SIG-M5 (cell line): ENCODE measurements at places on chromosomes 7 and 10.

DNA sequence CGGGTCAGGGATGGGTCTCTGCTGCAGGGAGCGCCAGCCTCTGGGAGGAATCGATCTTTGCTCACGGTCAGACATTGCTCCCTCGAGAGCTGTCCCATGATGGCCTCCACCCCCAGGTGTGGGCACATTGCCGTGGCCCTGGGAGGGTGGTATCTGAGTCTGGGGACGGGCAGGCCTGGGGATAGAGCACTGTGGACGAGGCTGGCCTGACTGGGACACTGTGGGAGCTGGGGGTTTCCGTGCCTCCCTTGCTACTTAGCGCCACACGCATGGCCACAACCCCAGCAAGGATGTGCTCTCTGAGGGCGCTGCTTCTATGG, 55.7 kb downstream of the JAKMIP3 start:
- no peak for DNase-seq

DNA sequence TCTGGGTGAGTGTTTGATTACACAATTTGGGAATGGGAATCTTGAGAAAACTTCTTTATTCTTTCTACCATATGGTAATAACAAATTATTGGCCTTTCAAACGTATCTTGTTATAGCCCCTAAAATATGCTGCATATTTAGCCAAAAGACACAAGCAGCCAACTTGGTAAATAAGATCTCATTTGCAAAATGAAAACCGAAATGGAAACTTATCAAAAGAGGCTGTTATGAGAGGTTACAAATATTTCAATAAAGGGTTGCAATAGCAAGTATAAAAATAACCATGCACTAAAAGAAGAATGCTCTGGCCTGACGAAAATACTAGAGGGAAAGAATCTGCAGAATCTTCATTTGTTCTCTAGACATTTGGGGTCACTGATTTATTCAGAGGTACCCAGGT, 259.5 kb upstream of the LRRN3 start:
- no peak for DNase-seq

DNA sequence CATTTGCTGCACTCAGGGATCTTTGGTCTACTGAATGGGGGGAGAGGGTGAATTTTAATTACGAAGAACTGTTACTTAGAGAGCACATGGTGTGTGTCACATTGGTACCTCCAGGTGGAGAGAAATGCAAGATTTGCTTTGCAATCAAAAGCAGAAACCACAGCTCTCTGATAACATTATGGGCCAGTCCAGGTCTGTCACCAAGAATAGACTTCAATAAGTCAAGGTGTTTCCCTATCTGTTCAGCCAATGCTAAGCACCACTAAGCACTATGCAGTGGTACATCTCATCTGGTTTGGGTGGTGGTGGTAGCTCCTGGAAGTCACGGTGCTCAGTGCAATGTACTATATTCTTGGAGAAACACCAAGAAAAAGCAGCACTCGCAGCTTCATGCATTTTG, 119.6 kb upstream of the AFAP1L2 start:
- DNase-seq, result no peak

DNA sequence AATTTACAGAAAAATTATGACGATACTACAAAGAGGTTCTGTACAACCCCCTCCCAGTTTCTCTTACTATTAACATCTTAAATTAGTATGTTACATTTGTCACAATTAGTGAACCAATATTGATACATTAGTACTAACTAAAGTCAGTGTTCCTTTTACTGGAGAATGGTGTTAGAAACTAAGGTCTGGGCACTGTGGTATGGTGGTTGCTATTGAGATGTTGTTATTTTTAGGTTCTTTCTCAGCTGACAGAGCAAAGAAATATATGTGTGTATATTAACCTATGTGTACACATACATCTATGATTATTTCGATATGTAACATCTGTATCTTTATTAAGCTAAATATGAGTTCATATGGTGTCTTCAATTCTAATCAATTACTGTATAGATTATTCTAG, 11.7 kb upstream of the CFTR start:
- no peak for DNase-seq

GRCh38 chr7:155482511-155483183, 24.7 kb downstream of the EN2 start:
- DNase-seq, result no peak

DNA sequence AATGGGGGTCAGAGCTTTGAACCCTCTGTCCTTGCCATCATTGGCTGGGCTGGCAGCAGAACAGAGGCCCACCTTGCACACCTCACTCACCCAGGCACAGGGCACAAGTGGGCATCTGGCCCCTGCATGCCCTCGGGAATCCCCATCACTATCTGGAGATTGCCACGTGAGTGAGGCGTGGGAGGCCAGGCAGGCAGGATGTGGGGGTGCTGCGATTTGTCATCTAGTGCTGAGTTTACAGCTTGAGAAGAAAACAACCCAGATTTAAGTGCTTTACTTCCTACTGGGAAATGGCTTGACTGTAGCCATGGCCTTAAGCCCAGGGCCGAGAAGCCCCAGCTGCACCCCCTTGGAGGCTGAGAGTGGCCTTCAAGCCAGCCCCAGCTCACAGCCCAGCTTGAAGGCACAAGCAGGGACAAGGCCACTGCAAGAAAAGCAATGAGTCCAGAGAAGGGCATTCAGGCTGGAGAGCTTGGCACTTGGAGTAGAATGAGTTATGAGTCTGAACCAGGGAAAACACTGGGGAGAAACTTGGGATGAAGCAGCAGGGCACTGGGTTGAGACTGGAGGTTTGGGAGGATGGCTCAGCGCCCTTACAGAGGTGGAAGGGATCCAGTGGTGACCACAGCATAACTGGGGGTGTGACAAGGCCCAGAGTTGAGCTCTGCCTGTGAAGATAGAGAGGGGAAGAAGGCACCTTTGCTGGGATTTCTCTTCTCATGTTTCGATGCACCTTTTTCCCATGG, 123.0 kb downstream of the CXCL12 start:
- DNase-seq, result no peak

DNA sequence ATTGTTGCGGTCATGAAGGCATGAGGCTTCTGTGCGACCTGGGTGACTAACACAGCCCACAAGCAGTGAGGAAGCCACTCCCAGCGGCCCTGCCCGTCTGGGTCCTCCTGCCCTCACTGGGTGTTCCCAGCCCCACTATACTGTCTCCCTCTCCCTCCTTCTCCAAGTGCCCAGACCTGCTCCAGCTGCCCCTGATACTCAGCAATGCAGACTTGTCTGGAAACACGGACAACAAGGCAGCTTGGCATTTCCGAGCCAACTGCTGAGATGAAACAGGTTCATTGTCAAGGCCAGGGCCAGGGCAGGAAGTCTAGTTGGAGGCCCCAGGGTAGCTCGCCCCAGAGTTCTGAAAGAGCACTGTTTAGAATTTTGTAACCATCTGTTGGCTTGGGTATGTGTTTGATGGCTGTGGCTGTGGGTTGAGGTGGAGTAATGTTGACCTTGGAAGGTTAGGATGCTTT, 95.7 kb downstream of the RBM20 start:
- DNase-seq, result no peak

GRCh38 chr7:130458257-130458656, 17.4 kb upstream of the CEP41 start:
- no peak for DNase-seq

DNA sequence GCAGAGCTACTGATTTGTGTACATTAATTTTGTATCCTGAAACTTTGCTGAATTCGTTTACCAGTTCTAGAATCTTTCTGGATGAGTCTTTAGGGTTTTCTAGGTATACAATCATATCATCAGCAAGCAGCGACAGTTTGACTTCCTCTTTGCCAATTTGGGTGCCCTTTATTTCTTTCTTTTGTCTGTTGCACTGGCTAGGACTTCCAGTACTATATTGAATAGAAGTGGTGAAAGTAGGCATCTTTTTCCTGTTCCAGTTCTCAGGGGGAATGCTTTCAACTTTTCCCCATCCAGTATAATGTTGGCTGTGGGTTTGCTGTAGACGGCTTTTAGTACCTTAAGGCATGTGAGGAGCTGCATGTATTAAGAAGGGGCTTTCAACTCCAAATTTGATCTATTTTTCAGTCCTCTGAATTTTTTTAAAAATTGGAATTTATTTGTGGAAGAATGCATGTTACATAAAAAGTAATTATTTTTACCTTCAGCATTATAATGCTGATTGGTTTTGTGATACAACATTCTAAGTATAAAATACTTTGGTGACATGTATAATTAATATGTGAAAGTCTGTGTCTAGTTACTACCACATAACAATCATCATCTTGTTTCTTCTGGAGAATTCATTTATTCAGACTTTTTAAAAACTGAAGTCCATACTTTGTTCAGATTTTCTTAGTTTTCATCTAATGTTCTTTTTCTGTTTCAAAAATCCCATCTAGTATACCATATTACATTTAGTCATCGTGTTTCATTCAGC, 49.6 kb downstream of the CPED1 start:
- no peak for DNase-seq

- no peak for DNase-seq
Observed at GRCh38 chr7:43508461-43508860, 74.4 kb upstream of the STK17A start.

- no peak for DNase-seq
Observed at GRCh38 chr7:45149606-45150005, 8.0 kb upstream of the RAMP3 start.

GRCh38 chr7:132420527-132420926, 155.7 kb downstream of the PLXNA4 start:
- DNase-seq, result no peak

- DNase-seq, result no peak
Observed at GRCh38 chr7:20307901-20308300, 22.8 kb upstream of the ITGB8 start.

GRCh38 chr10:77077316-77077945, 560.2 kb downstream of the KCNMA1 start:
- no peak for DNase-seq

- DNase-seq, result no peak
Observed at GRCh38 chr7:111076205-111076604, 14.7 kb upstream of the LRRN3 start.

GRCh38 chr7:19110026-19110730, 7.3 kb downstream of the TWIST1 start:
- DNase-seq, result no peak

DNA sequence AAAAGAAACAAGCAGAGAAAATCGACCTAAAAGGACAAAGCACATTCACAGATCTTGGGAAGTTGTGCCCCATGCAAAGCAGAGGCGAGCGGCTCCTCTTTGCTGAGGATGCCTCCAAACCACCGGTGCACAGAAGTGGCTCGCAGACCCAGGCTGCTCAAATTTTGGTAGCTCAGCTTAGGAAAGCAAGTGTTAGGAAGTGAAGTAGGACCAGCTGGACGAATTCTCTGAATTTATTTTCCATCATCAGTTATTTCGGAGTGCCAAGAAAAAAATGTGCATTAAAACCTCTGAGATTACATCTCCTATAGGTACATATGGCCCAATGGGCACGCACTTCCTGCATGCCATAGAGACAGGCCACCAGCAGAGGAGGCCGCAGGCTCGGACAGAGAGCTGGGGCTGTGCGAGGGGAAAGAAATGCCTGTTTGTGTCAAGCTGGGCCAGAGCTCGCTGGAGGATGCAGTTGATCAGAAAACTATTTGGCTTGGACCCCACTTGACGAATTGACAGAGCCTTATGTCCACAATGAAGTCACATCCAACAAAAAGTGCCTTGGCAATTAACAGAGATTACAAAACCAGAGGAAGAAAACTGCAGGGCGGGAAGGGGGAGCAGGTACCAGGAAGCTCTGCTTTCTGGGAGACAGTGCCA, 122.3 kb upstream of the LYZL2 start:
- no peak for DNase-seq

DNA sequence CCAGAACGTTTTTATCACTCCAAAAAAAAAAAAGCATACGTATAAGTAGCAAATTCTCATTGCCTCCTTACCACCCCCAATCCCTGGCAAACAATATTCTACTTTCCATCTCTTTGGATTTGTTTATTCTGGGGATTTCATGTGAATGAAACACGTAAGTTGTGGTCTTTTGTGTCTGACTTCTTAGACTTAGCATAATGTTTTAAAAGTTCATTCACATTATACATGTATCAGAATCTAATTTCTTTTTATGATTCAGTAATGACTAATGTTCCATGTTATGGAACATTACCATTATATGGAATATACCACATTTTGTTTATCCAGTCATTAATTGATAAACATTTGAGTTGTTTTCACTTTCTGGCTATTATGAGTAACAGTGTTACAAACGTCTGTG, 12.5 kb upstream of the KLHL7 start:
- DNase-seq, result no peak

GRCh38 chr7:42348071-42348470, 111.1 kb upstream of the GLI3 start:
- DNase-seq, result no peak

DNA sequence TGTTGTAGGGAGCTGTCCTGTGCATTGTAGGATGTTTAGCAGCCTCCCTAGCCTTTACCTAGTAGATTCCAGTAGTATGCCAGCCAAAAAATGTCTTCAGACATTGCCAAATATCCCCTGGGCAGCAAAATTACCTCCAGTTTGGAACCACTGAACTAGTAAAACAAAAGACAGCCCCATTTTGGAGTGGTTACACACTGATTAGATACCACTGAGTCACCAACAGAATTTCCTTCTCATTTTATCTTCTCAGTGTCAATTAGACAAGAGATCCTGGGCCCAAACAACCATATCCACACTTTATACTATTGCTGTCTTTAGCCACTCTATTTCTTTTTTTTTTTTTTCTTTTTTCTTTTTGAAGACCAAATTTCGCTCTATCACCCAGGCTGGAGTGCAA, 3.5 kb upstream of the CCDC6 start:
- DNase-seq, result no peak

- no peak for DNase-seq
Observed at GRCh38 chr10:50592961-50593418, 30.8 kb downstream of the SGMS1 start.

DNA sequence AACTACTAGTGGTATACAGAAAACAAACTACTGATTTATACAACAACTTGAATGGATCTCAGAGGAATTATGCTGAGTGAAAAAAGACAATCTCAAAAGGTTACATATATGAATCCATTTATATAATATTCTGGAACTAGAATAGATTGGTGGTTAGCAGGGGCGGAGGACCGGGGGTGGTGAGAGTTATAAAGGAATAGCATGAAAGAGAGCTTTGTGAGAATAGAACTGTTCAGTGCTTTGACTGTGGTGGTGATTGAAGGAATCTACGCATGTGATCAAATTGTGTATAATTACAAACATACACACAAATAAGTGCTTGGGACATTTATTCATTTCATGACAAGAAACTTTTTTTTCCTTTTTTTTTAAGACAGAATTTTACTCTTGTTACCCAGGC, 19.6 kb downstream of the RAB19 start:
- no peak for DNase-seq

DNA sequence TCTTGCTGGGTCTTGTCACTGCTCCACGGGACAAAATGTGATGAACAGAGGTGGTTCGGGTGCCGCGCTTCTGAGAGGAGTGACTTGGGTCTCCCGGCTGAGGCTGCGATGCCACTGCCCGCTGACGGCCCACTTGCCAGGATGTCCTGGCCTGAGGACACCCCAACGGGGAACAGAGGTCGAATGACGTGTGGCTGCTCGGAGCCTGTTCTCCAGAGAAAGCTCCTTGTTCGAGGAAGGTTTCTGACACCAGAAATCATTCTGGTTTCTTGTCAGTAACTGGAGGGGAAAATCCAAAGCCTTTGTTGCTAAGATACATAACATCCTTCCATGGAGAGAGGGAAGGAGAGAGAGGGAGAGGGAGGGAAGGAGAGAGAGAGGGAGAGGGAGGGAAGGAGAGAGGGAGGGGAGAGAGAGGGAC, 236.4 kb downstream of the WDR37 start:
- DNase-seq, result no peak

GRCh38 chr10:29055101-29055500, 233.8 kb upstream of the LYZL1 start:
- DNase-seq, result no peak
